Dorsolateral prefrontal cortex (tissue), 122 donors: ENCODE measurements at places on chromosomes 13 and 19. TPM values are rescaled to one million over a fixed set of nuclear protein-coding genes. Genes with fewer than 3 reads are reported as not detected.
A peak's percentile ranks its signal among the peaks of the same experiment; 100 is the strongest.

GRCh38 chr13:113050734-113051431, 54.7 kb upstream of the F7 start:
- no peak for DNase-seq

- no peak for DNase-seq
These were observed 39.5 kb downstream of the FAM124A start for GRCh38 chr13:51261610-51262249.

GRCh38 chr13:75872980-75873379, 236.8 kb downstream of the LMO7 start:
- no peak for DNase-seq

DNA sequence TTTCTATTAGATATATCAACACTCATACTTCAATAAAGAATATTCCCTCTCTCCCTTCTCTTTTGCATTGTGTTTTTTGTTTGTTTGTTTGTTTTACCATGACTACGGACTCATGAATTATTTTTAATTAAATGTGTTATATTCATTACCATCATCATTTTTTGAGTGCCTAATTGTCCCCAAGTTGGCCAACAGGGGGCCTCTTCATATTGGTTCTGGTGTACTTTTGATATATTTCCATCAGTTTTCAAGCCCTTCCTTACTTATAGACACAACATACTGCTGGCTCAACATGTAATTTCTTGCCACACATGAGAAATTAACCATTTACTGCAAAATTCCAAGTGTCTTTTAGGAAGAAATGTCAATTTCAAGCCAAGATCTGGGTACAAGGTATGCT, 54.5 kb upstream of the GPC6 start:
- DNase-seq, result no peak

DNA sequence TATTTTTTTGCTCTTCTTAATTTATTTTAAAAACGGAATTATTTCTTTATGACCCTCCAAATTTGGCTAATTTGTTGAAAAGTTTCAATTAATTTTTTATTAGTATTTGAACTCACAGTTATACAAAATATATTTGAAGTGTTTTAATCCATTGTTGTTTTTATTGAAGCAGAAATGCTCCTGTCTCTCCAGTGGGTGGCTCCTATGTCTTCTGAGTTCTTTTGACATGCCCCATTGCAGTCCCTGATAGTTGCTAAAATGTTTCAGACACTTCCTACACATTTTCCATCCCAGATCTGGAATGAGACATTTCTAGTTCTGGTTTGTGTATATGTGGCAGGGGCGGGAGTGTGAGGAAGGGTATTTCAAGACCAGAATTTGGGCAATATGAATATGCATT, 579.4 kb upstream of the PRR20A start:
- no peak for DNase-seq

GRCh38 chr19:45250832-45251451, at the start of gene MARK4:
Gene MARK4, plus strand, starts transcription at chr19:45251271. Its CDS starts 318 bp downstream, at chr19:45251589.
- DNase-seq, result peak; percentile 12

DNA sequence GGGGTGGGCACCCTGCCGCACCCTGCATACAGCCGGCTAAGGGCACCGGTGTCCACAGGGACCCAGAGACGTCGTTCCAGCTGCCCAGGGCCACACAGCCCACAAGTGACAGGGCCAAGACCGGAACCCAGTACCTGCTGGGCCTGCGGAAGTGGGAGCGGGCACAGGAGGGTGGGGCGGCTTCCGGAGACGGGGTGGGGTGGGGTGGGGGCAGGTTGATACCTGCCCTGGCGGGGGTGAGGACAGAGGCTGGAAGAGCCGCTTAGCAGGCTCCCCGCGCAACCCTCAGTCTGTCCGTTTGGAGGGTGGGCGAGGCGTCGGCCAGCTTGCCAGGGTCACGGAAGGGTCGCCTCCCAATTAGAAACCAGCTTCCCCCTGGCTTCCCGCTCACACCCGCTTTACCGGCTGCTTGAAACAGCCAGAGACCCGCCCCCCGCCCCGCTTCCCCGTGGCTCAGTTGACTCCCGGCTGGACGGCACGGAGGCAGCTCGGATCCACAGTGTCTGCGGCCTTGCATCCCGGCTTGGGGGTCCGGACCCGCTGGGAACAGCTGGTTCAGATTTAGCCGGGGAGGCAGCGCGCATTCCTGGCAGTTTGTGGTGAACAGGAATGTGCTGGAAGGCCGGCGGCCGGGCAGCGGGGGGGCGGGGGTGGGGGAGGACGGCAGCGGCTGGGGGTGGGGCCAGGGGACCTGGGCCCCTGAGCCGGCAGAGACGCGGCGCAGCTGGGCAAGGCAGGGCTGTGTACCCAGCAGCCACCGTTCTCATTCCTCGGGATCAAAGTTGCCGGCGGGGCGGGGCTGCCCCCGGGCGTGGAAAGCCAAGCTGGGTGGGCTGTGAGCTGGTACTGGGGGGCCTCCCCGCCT, 1.9 kb downstream of the CNN2 start:
- no peak for DNase-seq

TCF3 gene
- 25.2 TPM for total RNA-seq

CEACAM3 gene
- not detected for total RNA-seq

CPB2 gene
- total RNA-seq, result not detected

PLIN4 gene
- total RNA-seq, result 7.1 TPM

SWSAP1 gene
- 0.71 TPM for total RNA-seq

ZBTB32 gene
- not detected for total RNA-seq

CEACAM16 gene
- not detected for total RNA-seq
